ENCODE measurements at places on chromosomes 5 and 9. TPM values are rescaled to one million over a fixed set of nuclear protein-coding genes. Genes with fewer than 3 reads are reported as not detected.
A peak's percentile ranks its signal among the peaks of the same experiment; 100 is the strongest.

- no peak for DNase-seq
Measured at GRCh38 chr5:150242251-150242894, 47.2 kb downstream of the CAMK2A start.

DNA sequence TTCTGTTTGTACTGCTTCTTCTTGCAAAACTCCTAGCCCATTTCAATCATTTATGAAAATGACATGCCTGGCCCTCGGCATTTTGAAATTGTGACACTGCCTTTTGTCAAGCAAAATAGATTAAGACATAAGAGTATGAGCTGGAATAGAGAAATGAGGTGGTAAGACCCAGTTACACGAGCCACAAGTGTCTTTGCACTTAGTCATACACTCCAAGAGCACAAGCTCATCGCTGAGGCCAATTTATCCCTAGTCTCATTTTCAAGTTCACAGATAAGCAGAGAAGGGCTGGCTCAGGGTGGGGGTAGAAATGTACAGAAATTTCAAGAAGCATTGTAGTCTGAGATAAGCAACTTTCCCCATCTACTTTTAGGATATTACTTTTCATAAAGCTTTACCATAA, 40.6 kb upstream of the MAP1B start:
- peak; percentile 74 for DNase-seq

- no peak for DNase-seq
Measured at GRCh38 chr5:174065528-174066197, 20.2 kb downstream of the NSG2 start.

DNA sequence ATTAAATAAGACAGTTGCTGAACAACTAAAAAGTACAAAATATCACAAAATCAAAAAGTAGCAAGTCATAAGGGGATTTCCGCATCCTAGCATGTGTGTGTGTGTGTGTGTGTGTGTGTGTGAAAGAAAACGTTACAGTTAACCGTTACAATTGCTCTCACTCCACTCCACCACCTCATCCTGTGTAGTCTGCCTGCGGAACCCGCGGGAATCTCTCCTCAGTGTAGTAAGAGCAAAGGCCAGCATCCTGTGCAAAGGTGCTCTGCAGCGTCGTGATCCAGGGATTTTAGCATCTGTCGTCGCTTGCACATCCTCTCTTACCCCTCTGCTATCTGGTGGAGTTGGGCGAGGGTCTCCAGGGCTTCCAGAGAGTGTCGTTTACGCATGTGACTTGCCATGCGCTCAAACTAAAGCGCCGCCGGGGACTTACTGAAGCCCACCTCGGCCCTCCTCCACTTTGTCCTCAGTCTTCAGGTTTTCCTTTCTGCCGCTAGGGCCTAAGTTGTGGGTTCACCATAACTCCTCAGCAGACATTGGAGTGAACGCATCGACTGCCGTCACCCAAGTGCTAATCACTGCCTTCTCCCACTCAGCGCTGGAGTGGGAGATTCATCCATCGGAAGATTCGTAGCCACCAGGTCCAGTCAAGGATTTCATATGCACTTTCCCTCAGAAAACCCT, 3.9 kb downstream of the CDKN2B start:
- DNase-seq: peak; percentile 21

DNA sequence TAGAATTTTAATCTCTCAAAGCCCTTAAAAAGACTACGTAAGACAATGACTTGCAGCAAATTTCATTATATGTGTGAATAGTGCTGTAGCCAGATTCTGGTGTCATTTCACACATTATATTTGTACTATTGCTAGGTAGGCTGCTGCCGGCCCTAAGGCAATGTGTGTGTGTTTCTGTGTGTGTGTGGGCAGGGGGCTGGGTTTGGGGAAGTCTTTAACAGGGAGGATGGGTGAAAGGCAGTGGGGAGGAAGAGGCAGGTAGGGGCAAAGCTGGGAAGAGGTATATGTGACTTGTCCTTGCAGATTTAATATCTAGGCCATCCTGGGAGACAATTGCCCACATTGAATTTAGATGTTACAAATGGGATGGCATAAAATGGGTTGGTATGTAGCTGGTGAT, 130.8 kb downstream of the MACIR start:
- no peak for DNase-seq

DNA sequence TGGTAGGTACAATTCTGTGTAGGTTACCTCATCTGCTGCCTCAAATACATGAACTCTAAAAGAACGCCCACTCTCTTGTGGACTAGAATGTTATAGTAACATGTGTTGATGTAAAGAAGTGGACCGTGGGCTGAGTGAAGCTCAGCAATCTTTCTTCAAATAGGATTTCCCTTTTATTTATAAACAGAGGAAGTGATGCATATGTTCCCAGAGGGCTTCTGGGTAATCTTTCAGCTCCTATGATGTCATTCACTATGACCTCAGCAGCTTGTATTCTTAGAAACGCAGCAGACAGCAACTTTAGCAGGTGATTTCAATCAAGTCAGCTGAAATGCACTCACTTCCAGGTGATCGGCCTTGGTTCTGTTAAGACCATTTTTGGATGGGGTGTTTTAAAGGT, 14.4 kb downstream of the F2RL2 start:
- DNase-seq: peak; percentile 17

- no peak for DNase-seq
Measured at GRCh38 chr5:140795259-140795641, 598 bp downstream of the PCDHA2 start.

DNA sequence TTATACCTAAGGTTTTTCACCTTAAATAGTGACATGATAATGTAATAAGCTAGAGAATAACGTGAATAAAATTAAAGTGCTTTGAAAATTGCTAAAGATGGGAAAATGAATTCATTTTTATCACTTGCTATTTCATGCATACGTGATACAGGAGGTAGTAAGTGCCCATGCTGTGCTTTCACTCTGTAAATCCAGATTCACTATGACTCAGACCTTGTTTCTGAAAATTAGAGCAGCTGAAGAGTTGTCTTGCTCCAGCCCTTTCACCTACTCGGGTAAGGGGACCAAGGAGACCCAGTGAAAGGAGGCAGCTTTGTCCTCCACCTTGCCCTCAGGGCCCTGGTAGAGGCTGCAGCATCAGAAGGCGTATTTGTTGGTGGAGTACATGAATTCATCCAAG, 87.9 kb downstream of the ANKH start:
- DNase-seq: no peak

DNA sequence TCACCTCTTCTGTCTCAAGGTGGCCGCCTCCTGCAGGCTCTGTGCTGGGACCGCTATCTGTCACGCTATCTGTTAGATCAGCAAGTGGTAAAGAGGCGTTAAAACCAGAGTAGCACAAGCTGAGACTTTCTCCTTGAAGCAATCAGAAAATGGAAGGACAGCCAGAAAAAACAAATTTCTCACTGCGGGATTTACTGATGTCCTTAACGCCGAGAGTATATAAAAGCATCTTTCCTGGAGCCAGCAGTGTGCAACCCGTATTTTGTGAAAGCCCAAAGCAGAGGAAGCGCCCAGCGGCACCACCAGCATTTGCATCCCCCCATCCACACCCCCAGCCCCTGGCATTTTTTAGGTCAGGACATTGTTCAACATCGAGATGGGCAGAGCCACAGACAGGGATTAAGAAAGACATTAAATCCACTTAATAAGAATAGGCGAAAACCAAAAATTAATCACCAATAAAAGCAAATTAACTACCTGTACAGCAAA, 48.6 kb downstream of the DUSP1 start:
- DNase-seq: no peak

GRCh38 chr5:67605730-67606585, 409.4 kb upstream of the CD180 start:
- DNase-seq: peak; percentile 11

- peak; percentile 14 for DNase-seq
Measured at GRCh38 chr5:6899221-6899620, 186.0 kb downstream of the TENT4A start.

- no peak for DNase-seq
Measured at GRCh38 chr9:73889023-73889422, 608.1 kb upstream of the RORB start.

DNA sequence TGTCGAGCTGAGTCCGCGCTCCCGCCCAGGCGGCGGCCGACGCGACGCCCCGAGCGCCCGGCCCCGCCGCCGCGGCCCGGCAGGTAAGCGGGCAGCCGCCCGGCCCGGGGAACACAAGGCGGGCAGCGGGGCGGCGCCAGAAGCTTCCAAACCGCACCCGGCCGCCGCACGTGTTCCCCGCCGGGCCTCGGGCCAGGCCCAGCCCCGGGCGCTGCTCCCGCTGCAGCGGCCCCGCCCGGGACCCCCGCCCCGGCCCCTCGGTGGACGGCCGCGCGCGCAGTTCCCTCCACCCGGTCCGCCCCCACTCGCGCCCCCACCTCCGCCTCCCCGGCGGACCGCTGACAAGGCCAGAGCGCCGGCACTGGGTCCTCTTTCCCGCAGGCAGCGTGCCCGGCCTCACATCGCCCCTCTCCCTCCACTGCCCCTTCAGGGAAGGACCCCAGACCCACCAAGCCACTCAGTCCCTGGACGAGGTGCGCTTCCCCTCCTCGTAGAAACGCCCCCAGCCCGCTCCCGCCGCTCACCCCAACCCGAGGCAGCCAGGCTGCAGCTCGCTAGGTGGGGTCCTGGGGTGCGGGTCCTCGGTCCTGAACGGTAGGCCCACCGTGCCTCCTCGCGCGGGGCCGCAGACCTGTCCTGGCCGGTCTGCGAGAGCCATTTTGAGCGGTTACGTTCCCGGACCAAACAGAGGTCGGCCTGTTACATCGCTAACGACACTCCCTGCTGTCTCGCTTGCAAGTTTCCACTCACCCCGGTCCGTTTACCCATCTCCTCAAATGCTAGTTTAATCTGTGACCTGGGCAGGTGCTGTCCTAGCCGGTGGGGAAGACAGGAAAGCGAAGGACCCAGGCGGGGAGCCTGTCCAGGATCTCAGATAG, 475 bp downstream of the WDR5 start:
- DNase-seq: no peak

GRCh38 chr5:8349855-8350254, 480.9 kb downstream of the MTRR start:
- no peak for DNase-seq

DNA sequence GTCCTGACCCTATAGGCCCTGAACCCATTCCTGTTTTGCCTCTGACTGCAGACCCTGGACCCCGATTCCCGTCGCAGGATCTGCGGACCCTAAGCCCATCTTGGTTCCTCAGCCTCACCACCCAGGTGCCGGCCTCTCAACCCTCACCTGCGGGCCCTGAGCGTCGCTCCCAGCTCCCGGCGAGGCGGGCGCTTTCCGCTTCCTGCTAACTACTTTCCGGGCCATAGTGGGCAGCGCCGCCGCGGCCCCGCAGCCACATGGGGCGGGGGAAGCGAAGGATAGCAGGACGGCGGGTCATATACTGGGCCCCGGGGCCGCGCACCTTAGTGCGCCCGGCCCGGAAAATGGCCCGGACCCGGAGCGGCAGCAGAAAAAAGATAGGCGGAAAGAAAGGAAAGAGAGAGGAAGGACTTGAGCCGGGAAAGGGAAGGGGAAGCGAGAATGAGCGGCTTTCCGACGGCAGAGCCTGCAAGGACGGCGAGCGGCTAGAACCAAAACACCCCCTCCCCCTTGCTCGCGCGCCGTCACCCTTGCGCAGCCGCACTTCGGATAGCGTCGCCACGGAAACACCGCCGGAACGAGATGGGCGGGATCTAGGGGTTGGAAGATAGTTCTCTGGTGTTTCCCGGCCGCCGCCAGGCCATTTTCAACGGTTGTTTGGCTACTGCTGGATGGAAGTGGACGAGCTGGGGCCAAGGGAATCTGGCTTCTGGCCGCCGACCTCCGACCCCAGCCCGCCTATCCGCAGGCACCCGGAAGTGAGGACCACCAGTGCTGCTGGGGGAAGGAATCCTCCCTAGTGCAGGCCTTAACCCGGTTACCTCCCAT, at the start of gene DCAF12:
DCAF12 (minus strand) TSS at position 492 of the 828 bp plus-strand sequence; CDS start at position 225, 267 bp downstream.
- peak; percentile 79 for DNase-seq

DNA sequence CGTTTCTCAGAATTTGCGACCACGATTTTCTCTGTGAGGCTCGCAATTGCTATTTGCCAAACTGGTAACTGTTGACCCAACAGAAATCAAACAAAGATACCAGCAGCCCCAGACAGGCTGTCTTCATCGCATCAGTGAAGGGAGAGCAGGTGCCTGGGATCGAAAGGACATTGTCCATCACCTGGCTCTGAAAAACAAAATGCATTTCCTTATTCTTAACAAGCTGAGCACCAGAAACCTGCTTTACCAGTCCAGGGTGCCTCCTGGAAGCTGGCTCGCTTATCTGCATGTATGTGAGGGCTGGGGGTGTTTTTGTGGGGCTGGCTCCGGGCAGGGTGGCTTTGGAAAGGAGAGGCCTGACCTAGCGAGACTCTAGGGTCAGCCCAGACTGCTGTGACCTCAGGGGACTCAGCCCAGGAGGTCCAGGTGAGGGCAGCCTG, 24.7 kb downstream of the WWC1 start:
- DNase-seq: peak; percentile 73

- DNase-seq: no peak
Measured at GRCh38 chr9:135340143-135340655, 139.4 kb upstream of the PPP1R26 start.

Gene SPATA24
- total RNA-seq: 6.9 TPM

Gene ADCY2
- total RNA-seq: not detected

Gene FGF18
- 0.35 TPM for total RNA-seq

GRCh38 chr9:109171926-109172325, 4.9 kb upstream of the FRRS1L start:
- DNase-seq: no peak

DNA sequence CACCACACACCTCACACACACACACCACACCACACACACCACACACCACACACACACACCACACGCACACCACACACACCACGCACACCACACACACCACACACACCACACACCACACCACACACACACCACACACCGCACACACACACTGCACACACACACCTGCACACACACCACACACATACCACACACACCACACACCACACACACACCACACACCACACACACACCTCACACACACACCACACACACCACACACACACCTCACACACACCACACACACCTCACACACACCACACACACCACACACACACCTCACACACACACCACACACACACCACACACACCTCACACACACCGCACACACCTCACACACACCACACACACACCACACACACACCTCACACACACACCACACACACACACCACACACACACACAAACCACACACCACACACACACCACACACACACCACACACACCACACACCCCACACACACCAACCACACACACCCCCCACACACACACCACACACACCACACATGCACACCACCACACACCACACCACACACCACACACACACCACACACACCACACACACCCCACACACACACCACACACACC, 73.7 kb downstream of the ARHGEF37 start:
- DNase-seq: no peak

- peak; percentile 29 for DNase-seq
Measured at GRCh38 chr9:125161284-125161918, 18.1 kb upstream of the SCAI start.

Gene HTR1A
- 0.35 TPM for total RNA-seq
